Aorta (tissue), 5 donors: ENCODE measurements at places on chromosomes 11 and 22.

DNA sequence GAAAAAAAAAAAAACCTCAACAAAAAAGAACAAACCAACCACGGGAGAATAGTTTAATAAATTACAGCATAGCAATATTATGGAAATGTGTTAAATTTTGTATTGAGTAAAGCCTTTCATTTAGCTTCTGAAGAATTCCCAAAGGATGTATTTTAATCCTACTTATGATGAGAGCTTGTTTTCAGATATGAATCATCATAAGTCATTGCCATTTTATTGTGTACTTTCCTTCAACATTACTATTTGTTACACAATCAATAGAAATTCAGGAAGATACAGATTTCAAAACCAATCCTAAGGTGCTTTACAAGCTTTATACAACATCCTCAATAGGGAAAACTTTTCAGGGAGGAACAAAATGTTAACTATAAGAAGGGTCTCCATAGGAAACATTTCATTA lies 200.6 kb upstream of the CTSC start:
- DNase-seq = no peak
- H3K36me3 ChIP-seq = no peaks in the 10 kb centered on the region
- no peaks in the 10 kb centered on the region for H3K27me3 ChIP-seq
- no peak overlapping the region for H3K27ac ChIP-seq
- H3K4me3 ChIP-seq = no peak overlapping the region

- H3K27ac ChIP-seq = peak overlapping the region; percentile 17
- no peaks in the 10 kb centered on the region for H3K4me1 ChIP-seq
- no peaks in the 10 kb centered on the region for H3K27me3 ChIP-seq
- DNase-seq = no peak
- H3K4me3 ChIP-seq = no peak overlapping the region
- H3K36me3 ChIP-seq = no peaks in the 10 kb centered on the region
Measured at GRCh38 chr11:130787092-130787616, 129.1 kb downstream of the SNX19 start.

- no peaks in the 10 kb centered on the region for H3K36me3 ChIP-seq
- H3K4me1 ChIP-seq = peaks cover 5% of the 10 kb centered on the region
- peak overlapping the region; percentile 28 for H3K27ac ChIP-seq
- H3K4me3 ChIP-seq = peak overlapping the region; percentile 53
Measured at GRCh38 chr22:35835267-35835997, 117.8 kb downstream of the APOL5 start.

GRCh38 chr11:462107-462890 lies 12.2 kb downstream of the PTDSS2 start:
- H3K27me3 ChIP-seq = no peaks in the 10 kb centered on the region
- no peaks in the 10 kb centered on the region for H3K36me3 ChIP-seq
- DNase-seq = no peak
- no peaks in the 10 kb centered on the region for H3K4me1 ChIP-seq
- no peak overlapping the region for H3K27ac ChIP-seq
- H3K4me3 ChIP-seq = no peak overlapping the region

GRCh38 chr11:71213696-71214552 lies 38.5 kb downstream of the SHANK2 start:
- no peak overlapping the region for H3K4me3 ChIP-seq
- no peaks in the 10 kb centered on the region for H3K36me3 ChIP-seq
- no peaks in the 10 kb centered on the region for H3K27me3 ChIP-seq
- peak; percentile 59 for DNase-seq
- H3K27ac ChIP-seq = no peak overlapping the region

GRCh38 chr22:28943501-28943879 lies 60.1 kb downstream of the ZNRF3 start:
- peak; percentile 59 for DNase-seq
- H3K27ac ChIP-seq = no peak overlapping the region
- H3K4me1 ChIP-seq = peaks cover 4% of the 10 kb centered on the region
- H3K36me3 ChIP-seq = no peaks in the 10 kb centered on the region

GRCh38 chr11:86440305-86440716 lies 65.6 kb downstream of the CCDC81 start:
- H3K27ac ChIP-seq = no peak overlapping the region
- DNase-seq = peak; percentile 78
- H3K4me3 ChIP-seq = no peak overlapping the region
- H3K27me3 ChIP-seq = no peaks in the 10 kb centered on the region
- H3K4me1 ChIP-seq = no peaks in the 10 kb centered on the region

DNA sequence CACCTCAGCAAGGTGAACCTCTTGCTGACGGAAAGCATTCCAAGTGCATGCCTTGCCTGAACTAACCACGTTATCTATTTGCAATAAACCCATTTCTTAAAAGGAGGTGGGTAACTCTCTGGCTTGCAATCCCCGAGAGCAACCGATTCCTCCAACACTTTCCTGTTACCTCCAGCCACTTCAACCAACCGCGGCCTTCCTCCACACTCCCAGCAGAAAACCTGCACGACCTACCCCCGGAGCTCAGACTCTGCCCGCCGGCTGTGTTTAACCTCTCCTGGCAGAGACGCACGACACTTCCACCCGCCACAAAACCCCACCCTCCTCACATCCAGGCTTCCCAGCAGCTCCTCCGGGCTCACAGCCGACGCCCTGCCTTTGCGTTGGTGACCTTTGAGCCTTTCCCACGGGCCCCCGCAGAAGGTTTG lies 708 bp downstream of the SCO2 start:
- peak overlapping the region; percentile 28 for H3K4me3 ChIP-seq
- H3K36me3 ChIP-seq = no peaks in the 10 kb centered on the region
- H3K27ac ChIP-seq = peak overlapping the region; percentile 20
- H3K27me3 ChIP-seq = no peaks in the 10 kb centered on the region

DNA sequence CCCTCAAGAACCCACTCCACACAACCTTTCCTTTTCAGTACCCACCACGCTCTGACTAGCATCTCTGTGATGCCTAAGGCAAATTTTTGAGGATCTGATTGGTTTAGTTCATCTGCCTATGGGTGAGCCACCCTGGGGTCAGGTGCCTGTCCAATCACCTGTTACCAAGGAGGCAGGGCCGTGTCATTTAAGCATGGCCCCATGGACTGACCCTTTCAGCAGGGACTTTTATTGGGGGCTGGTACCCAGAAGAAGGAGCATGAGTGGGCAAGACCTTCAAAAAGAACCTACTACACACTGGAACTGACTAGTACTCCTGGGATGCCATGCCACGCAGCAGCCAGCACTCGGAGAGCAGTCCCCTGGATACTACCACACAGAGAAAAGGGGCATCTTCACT lies 28.4 kb downstream of the C11orf91 start:
- H3K36me3 ChIP-seq = no peaks in the 10 kb centered on the region
- H3K4me3 ChIP-seq = no peak overlapping the region
- no peak for DNase-seq
- H3K27me3 ChIP-seq = no peaks in the 10 kb centered on the region
- no peak overlapping the region for H3K27ac ChIP-seq
- no peaks in the 10 kb centered on the region for H3K4me1 ChIP-seq

DNA sequence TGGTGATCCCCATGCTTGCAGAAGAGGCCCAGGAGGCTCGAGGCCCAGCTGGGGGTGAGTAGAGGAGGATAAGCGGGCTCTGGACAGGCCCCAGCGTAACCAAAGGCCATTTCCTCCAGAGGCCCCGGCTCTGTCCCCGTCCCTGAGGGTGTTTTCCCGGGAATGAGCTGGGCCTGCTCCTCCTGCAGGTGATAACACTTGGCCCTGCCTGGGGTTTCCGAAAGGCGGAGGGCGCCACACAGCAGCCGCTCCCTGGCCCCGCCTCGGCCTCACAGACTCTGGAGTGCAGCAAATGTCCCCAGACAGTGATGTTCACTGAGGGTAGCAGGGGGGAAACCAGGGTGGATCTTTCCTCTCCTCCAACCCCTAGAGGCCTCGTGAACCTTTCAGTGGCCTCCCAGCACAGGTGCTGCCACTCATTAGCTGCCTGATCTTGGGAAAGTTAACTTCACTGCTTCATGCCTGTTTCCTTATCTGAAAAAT lies 10.5 kb upstream of the MGAT3 start:
- no peak for DNase-seq
- H3K27me3 ChIP-seq = no peaks in the 10 kb centered on the region
- H3K4me1 ChIP-seq = no peaks in the 10 kb centered on the region

- H3K27me3 ChIP-seq = no peaks in the 10 kb centered on the region
- no peaks in the 10 kb centered on the region for H3K4me1 ChIP-seq
- DNase-seq = no peak
- no peak overlapping the region for H3K4me3 ChIP-seq
- no peak overlapping the region for H3K27ac ChIP-seq
- H3K36me3 ChIP-seq = peaks cover 2% of the 10 kb centered on the region
Measured at GRCh38 chr22:30744224-30744623, 49.5 kb downstream of the OSBP2 start.

GRCh38 chr22:20998411-20999336 lies 3.2 kb downstream of the THAP7 start:
- H3K27ac ChIP-seq = no peak overlapping the region
- no peak overlapping the region for H3K4me3 ChIP-seq
- DNase-seq = no peak
- no peaks in the 10 kb centered on the region for H3K27me3 ChIP-seq
- H3K4me1 ChIP-seq = no peaks in the 10 kb centered on the region
- H3K36me3 ChIP-seq = no peaks in the 10 kb centered on the region

DNA sequence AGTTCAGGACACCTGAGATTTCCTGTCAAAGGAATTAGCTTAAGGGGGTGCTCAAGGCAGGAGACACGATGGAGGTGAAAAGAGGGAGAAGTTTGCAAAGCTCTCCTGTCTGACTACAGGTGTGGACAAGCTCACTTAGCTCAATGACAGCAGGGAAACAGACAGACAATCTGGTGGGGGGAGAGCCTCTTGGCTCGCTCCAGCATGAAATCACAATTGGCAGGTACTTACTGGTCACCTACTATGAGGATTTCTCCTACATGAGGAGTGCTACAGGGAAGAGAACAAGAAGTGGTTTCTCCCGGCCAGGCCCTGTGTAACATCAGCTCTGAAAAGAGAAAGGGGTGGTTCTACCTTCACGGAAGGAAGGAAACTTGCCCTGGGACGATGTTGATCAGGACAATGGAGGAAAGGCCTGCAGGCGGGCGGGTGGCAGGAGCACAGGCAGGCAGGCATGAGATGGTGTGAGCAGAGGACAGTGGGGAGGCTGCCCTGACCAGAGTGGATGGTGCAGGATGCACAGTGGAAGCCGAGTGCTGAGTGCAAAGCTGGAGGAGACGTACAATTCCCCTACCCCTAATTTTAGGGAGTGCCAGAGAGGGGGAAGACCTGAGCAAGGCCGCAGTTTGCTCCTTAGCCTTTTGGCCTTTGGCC lies 57.9 kb upstream of the CRTAM start:
- no peak for DNase-seq
- no peak overlapping the region for H3K4me3 ChIP-seq
- H3K36me3 ChIP-seq = no peaks in the 10 kb centered on the region
- no peaks in the 10 kb centered on the region for H3K4me1 ChIP-seq
- H3K27me3 ChIP-seq = no peaks in the 10 kb centered on the region
- H3K27ac ChIP-seq = no peak overlapping the region

DNA sequence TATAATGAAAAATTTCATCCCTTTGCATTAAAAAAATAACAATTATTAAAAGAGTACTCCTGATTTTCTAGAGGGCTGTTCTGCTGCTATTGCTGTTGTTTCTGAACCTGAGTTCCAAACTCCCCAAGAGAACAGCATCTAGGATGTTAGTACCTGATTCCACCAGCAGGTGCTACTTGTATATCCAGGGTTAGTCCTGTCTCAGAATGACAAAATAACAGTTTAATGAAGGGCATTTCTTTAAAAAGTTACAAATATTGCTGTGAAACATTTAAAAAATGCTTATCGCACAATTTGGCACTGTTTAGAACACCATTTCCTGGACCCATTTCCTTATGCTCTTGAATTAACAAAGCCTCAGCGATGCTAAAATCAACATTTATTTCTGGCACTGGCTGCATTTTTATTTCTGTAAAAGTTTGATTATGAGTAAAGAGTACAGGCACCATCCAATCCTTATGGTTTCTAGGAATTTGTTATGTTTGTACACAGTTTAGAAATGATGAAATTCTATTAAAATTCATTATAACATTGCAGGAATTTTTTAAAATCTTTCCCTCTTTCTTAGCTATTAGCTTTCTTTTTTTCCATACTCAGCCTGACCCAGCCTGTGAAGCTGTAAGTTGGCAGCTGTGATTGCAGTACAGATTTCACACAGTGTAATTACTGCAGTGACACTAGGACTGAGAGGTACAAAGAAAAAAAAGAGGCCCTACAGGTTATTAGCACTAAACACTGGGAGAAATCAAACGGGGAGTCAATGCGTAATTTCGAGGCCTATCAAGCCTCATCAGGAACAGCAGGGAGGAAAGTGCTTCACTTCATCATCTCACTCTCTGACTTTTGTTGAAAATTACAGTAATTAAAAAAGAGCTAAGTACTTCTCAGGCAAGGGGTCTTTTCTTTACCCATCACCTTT lies 208.8 kb downstream of the DCDC1 start:
- H3K4me3 ChIP-seq = no peak overlapping the region
- H3K27ac ChIP-seq = no peak overlapping the region
- no peaks in the 10 kb centered on the region for H3K36me3 ChIP-seq
